ENCODE measurements at places on chromosomes 1 and 21.
A peak's percentile ranks its signal among the peaks of the same experiment; 100 is the strongest.

DNA sequence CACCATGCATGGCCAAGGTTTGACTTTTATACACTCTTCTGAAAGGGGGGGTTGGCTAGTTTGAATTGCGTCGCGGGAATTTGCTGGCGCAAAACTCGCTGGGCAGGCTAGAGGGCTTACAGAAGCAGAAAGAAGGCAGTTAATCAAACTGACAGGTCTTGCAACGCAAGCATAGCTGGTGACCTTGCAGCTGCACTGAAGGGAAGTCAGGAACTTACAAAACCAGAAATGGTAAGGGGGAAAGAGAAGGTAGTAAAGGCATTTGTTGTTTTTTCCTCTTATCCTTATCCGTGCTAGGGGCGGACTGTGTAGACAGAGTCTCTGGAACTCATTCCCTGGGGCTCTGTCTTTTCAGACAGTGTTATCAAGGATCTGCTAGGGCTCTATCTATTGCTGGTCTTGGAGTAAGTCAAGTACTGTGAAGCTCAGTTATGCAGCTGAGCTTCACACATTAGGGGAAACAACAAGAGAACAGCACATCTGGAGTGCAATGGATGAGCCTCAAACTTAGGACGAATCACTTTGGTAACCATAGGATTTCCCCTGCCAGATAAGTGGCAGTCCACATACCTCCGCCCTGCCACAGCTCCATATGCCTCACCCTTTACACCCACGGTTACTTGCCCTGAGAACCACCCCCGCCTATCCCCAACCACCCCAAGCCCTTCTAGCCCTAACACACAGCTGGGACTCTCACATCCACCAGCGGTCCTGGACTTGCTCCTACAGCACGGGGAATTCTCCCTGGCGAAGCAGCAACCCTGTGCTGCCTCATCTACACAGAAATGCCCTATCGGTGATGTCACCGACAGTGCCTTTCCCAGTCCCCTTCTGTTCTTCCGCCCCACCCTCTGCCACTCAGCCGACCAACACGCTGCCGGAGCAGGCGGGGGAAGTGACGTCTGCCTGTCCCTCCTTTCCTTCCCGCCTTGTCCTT lies 251.4 kb downstream of the FAM72C start:
- DNase-seq, result no peak

DNA sequence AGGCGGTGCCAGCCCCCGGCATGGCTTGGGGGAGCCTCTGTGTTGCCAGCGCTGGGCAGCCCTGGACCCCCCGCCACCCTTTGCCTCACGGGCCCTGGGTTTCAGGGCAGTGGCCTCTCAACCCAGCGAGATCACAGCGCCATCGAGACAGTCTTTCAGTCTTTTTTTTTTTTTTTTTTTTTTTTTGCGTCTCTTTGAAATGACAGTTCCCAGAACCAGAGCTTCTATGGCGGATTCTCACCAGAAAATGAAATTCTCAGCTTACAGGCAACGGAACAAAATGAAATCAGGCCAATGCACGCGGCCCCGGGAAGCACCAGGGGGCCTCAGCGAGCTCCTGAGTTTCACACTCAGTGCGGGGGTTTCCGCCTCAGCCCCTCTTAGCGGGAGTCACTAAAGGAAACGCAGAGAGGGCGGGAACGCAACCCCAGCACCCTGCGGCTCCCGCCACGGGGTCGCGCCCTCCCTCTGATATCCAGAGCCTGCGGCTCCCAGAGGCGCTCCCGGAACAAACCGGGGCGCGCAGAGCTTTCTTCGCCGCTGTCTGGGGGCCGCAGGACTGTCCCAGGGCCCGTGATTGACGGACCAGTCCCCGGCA lies 8.0 kb upstream of the COL6A1 start:
- peak; percentile 82 for DNase-seq

DNA sequence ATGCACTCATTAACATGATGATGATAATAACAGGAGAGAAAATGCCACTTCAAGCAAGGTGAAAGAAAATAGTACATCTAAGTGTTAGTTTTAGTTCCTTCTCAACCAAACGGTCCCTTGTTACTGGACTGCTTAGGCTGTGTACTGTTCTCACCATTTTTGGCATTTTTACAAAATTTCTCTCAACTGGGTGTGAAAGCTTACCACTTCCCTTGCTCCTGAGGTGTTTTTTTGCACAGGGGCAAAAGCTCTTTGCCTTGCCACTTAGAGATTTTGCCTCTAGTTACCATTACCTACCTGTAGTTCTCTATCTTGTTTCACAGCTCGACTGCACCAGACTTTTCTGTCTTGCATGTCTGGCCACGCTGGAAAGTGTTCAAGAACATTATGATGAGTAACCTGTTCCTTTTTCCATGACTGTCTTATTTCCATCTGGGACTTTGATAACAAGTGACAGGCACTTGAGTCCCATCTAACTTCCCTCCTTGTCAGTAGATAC lies 10.7 kb downstream of the NEK7 start:
- peak; percentile 42 for DNase-seq

DNA sequence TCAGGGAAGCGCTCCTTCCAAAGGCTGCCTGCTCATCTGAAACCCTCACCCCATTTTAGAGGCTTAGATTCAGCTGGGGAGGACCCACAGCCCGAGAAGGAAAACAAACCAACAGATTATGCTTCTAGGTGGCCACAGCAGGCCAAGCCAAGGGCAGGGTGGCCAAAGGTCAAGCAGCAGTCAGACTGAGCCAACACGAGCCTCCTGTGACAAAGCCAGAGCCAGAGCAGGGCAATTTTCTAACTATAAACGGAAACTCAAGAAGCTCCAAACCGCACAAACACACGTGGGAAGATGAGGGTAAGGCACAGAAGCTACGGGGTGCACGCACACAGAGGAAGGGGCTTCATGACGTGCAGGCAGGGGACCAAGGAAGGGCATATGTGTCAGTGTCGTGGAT lies 64.1 kb downstream of the PLEKHA6 start:
- no peak for DNase-seq

DNA sequence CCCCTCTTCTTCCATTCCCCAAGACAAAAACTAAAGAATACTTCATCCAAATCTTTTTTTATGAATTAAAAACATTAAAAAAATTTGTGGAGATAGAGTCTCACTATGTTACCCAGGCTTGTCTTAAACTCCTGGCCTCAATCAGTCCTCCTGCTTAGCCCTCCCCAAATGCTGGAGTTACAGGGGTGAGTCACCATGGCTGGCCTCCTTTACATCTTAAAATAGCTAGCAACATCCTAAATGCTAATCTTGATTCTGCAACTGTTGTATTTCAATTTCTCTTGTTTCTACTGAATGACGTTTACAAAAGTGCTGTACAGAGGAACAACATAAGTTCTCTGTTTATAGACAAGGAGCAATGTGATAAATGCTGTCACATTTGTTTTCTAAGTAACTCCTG lies 483.5 kb downstream of the ADGRL2 start:
- DNase-seq, result no peak

DNA sequence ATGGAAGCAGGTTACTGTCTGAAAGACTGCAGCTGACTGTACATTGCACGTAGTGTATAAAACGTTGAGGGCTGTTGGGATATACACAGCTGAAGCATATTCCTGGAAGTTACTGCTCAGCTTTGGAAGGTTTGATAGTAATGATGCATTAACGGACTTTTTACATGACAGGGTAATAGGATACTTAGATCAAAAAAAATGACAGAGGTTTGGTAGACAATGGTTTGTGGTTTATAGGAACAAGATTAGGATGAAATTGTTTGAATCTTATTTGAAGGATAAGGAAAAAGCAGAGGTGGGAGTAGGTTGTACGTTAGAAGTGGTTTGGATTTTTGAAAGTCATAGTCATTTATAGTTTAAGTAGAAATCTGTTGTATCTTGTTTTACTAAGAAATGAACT lies 33.0 kb downstream of the ADGRL2 start:
- no peak for DNase-seq

- DNase-seq, result no peak
These were observed 29.8 kb upstream of the COL16A1 start for GRCh38 chr1:31733389-31734219.

- DNase-seq, result no peak
These were observed 472.0 kb downstream of the CAMTA1 start for GRCh38 chr1:7257225-7257624.

GRCh38 chr1:56654126-56654923 lies 9.2 kb downstream of the PRKAA2 start:
- no peak for DNase-seq

DNA sequence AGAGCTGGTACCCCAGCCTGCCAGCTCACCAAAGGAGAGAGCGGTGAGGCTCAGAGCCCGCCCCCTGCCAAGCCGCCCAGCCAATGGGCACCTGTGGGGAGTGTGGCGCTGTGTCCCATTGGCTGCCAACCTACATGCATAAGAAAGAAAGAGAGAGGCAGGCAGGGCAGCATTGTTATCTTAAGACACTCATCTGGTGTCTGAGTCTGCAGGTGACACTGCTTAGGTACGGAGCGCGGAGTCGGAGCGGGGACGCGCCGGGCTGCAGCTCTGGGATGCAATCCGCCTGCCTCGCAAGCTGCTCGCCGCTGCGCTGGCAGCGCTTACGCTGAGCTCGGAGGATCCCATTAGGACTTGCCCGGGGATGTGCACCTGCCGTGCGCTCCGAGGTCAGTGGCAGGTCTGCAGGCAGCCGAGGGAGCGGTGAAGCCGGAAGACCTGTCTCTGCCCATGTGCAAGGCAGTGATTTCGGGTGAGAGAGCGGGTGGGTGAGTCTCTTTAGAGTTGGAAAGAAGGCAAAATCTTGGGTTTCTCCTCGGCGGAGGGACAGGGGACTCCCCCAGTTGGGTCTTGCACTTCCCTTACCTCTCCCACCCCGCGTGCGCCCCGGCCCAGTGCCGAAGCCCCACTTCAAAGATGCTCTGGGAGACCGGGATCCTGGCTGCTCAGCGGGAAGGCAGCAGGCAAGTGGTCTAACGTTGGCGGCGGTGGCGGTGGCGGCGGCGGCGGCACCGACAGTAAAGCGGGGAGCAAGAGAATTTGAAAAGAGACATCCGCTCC lies at the start of gene BRINP2:
Gene BRINP2, plus strand, starts transcription at position 203 of the 780 bp plus-strand sequence. CDS start 58,919 bp downstream, outside the sequence.
- no peak for DNase-seq

DNA sequence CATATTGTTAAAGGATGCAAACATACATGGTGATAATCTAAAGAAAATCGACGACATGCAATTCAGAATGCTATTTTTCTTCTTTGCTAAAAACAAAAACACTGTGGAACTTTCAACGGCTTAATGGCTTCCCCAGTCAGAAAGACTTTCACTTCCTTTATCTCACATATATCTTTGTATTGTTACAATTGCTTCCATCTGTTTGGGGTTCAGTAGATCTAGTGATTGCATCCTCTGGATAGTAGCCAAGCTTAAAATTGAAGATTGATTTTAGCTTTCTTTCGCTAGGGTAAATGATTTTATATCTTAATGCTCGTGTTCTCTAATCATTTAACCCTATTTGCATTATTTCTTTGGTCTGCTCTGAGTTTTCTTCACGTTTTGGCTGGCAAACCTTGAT lies 31.8 kb upstream of the ADAMTS1 start:
- no peak for DNase-seq

- no peak for DNase-seq
These were observed 48.3 kb upstream of the DPH5 start for GRCh38 chr1:101073836-101074235.

GRCh38 chr1:170126696-170127095 lies 19.1 kb upstream of the NTMT2 start:
- DNase-seq, result no peak

- DNase-seq, result peak; percentile 69
These were observed 24.4 kb downstream of the RCAN3 start for GRCh38 chr1:24526940-24527542.

DNA sequence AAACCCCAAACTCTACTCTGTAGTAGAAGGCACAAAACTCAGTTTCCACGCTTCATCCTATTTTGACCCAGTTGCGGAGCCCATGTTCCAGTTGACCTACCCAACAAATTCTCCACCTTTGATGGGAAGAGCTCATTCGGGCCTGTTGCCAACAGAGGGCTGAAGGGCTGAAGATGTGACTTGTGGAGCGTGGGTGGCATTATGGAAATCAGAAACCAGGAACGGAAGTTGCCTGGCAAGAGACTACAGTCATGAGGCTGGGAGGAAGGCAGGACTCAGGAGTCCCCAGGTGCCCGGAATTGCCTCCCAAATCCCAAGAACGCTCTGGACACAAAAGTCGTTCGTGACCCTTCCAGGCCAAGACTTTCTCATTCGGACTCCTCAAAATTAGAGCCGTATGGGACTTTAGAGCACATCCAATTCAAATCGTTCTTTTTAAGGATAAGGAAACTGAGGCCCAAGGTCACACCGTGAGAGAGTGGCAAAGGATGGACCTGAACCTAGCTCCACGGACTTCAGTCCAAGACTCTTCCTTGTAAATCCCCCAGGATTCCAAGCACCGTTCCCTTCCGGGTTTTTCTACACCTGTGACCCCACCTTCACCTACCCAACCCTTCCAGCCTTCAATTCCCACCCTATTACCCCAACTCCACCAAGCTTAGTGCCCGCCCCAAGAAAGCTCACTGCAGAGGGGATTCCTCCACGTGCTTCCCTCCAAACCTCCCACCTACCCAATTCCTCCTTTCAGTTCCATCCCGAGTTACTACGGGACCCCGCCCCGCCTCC lies 739 bp downstream of the SMG5 start:
- DNase-seq, result no peak

- DNase-seq, result no peak
These were observed 60.4 kb upstream of the GJA5 start for GRCh38 chr1:147820761-147821297.

Measured in CD4-positive, alpha-beta T cell treated with Interleukin-17A for 4 hours (primary cell).